ENCODE measurements at places on chromosomes 2 and 18.
A peak's percentile ranks its signal among the peaks of the same experiment; 100 is the strongest.

DNA sequence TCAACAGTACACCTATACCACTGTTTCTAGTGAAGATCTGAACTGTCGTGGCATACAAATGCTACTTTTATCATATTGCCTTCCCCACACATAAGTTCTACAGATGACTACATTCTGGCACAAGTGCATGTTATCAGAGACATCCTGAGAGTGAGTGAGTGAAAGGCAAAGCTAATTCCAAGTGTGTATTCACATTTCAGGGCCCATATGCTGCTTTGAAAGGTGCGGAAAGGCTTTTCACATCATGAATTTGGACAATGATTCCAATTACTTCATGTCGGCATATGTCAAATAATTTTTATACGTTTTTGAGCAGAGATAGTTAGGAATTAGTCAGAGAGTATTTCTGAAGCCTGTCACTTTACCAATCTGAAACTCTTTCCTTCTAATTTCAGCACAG is 101.7 kb downstream of the GAREM1 start:
- no peak for DNase-seq

- no peak for DNase-seq
Measured at GRCh38 chr2:53252115-53252514, 515.5 kb upstream of the CHAC2 start.

DNA sequence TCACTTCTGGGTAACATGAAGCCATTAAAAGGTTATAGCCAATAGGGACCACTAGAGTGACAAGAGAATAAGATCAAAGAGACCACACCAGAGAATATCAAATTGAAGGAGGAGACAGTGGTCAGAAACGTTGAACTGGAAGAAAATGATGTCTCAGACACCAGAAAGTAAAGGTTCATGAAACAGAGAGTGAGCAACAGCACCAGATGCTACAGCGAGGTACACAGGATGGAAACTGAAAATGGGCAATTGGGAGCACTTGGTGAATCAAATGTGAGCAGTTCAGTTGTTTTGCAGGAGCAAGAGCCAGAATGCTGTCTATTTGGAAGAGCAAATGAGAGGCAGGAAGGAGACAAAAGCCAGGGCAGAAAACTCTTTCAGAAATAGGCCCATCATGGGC is 162.6 kb downstream of the SS18 start:
- DNase-seq = no peak

DNA sequence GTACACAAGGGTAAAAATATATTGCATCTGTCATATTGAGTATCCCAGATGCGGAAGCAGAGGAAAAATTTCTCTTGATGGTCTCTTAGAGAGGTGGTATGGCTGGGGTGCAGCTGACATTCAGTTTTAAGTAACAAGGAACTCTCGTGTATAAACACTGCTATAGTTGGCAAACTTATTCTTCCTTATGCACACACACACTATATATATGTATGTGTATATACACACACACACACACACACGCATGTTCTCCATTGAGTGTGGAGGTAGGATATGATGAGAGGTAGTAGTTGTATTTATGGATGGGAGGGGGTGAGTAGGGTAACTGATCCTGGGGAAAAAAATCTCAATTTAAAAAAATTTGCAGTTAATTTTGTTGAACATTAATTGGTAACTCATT is 10.6 kb downstream of the PHLPP1 start:
- no peak for DNase-seq

- no peak for DNase-seq
Measured at GRCh38 chr18:59238385-59238784, 18.4 kb downstream of the GRP start.

DNA sequence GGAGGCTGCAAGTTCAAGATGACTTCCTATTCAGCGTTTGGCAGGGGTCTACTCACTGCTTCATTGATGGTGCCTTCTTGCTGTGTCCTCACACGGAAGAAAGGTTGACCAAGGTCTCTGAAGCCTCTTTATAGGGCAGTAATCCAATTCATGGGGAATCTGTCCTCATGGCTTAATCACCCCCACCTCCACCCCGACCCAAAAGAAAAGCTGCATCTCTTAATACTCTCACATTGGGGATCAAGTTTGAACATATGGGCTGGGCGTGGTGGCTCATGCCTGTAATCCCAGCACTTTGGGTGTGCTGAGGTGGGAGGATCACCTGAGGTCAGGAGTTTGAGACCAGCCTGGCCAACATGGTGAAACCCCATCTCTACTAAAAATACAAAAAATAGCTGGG is 36.4 kb upstream of the HNMT start:
- DNase-seq = no peak

DNA sequence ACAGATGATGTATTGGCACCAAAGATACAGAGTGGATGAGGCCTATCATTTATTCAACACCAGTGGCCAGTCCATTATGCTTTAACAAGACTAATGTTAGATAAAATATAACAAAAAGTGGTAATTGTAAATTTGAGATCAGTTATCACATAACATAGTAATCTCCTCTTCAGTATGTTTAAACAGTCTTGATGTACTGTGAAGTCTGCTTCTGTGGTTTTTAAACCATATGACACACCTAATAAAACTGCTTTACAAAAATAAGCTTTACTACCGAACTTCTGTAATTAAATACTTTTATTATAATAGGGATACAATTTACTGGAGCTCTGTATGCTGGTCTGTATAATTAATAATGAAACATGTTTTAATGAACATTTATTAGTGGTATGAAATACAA is 2156.1 kb upstream of the CELF4 start:
- DNase-seq = no peak

- no peak for DNase-seq
Measured at GRCh38 chr2:204909791-204910190, 364.5 kb downstream of the PARD3B start.

GRCh38 chr2:126843081-126843480 is 55.6 kb upstream of the TEX51 start:
- DNase-seq = no peak

DNA sequence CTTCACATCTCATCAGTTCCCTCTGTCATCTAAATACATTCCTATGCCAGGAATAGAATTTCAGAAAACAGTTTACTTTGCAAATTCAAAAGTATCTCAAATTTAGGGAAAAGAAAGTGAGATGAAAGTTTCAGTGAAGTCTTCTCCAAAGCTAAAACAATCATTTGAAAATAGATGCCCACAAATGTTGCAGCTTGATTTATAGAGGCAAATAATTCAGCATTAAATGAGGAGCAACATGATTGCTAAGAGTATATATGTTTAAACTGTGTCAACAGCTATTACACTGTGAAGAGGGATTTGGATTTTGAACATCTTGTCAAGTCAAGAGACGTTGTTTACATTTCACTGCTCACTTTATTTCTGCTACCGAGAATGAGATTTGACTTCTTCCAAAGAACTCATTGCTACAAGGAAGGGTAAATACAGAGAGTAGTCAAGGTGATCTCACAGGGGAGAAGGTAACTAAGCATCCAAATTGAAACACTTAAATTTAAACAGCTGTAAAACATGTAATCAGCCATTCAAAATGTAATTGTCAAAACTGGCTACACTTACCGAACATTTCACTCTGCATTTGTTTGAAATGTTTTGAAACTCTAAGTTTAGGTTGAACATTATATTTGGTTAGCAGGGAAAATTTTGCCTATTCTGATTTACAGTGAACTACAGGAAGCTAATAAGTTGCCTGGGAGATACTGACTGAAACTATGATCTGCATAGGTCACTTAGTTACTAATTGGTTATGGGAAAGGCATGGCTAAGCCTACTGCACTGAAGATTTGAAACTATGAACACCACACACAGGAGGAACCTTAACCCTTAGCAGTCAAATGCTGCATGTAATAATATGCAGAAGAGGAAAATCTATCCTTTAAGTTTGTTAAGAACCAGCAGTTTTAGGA is 33.2 kb upstream of the GALNT3 start:
- DNase-seq = no peak

DNA sequence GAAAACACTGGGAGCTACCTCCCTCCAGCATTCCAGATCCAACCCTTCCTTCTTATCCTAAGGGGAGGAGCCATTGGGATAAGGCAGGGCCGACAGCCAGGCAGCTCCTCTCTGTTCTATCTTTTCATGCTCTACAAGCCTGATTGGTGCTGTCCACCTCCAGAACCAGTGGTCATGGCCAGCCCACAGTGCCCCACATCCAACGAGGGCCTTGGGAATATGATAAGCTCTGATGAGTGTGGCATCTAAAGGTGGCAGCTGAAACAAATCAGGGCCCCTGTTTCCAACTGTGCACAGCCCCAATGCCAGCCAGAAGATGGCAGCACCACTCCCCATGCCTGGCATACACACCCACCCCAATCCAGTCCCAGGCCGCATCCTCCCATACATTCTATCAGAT is 329.3 kb downstream of the C1D start:
- peak; percentile 1 for DNase-seq

- no peak for DNase-seq
Measured at GRCh38 chr2:46067501-46068305, 229.5 kb upstream of the EPAS1 start.

- DNase-seq = no peak
Measured at GRCh38 chr2:218219934-218220333, 2.9 kb downstream of the ARPC2 start.

DNA sequence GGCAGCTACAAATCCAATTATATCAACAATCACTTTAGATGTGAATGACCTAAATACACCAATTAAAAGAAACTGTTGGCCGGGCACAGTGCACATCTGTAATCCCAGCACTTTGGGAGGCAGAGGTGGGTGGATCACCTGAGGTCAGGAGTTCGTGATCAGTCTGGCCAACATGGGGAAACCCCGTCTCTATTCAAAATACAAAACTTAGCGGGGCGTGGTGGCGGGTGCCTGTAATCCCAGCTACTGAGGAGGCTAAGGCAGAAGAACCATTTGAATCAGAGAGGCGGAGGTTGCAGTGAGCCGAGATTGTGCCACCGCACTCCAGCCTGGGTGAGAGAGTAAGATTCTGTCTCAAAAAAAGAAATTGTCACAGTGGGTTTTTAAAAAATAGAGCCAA is 49.5 kb downstream of the ATL2 start:
- DNase-seq = no peak

DNA sequence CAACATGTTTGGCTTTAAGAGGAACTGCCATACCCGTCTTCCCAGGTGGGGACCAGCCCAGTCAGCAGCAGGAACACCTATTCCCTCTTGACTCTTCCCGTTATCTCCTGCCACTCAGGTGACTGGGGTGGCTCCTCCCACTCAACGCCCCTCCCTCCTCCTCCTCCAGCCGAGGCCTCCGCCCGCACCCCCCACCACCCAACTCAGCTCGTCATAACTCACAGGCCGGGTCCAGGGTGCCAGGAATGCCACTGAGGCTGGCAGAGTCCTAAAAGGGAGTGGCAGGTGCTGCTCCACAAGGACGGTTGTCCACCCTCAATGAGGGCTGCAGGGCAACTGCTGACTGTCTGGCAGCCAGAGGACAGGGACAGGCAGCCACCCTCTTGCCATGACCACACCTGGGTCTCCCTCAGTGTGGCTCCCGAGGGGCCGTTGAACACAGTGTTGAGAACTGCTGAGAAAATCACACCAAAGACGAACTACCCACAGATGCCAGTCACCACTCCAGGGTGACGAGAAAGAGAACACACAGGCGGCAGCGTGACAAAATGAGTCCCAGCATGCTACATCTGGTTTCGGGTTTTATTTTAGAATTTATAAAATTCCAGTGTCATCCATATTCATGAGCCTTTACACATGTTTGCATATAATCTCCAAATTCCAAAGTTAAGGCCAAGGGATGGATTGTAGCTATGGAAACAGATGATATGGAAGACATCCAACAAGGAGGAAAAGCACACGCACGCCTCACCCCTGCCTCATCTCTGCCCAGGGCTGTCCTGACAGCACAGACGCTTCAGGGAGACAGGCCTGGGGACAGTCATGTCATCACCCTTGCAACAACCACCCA is 38.5 kb downstream of the ANO7 start:
- no peak for DNase-seq

DNA sequence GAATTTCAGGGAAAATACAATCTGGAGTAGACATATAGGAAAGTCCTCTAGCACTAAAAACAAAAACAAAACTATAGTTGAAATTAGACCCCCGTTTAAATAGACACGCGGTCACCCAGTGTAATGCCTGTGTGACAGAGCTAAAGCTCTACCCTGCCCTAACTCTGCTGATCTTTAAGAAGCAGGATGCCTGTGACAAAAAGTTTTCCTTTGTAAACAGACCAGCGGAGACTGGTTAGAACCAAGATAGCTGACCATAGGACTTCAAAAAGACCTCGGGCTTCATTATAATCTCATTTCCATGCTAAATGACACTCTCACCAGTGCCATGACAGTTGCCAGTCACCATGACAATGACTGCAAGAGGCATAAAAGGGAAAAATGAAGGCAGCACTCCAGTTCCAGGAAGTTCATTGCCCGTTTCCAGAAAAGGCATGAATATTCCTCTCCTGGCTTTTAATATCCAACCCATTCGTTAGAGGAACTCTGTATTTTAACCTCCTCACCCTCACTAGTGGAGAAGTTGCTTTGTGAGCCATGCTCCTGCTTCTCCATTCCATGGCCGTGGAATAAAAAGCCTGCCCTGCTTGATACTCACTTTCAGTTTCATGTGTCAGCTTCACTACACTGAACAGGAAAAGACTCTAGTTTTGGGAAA is 157.2 kb upstream of the COPS8 start:
- DNase-seq = no peak
